CD4-positive, alpha-beta T cell treated with Interleukin-12 subunit alpha and Interleukin-12 subunit beta, for 1 hour (primary cell): ENCODE measurements at places on chromosomes 1 and 21.

DNA sequence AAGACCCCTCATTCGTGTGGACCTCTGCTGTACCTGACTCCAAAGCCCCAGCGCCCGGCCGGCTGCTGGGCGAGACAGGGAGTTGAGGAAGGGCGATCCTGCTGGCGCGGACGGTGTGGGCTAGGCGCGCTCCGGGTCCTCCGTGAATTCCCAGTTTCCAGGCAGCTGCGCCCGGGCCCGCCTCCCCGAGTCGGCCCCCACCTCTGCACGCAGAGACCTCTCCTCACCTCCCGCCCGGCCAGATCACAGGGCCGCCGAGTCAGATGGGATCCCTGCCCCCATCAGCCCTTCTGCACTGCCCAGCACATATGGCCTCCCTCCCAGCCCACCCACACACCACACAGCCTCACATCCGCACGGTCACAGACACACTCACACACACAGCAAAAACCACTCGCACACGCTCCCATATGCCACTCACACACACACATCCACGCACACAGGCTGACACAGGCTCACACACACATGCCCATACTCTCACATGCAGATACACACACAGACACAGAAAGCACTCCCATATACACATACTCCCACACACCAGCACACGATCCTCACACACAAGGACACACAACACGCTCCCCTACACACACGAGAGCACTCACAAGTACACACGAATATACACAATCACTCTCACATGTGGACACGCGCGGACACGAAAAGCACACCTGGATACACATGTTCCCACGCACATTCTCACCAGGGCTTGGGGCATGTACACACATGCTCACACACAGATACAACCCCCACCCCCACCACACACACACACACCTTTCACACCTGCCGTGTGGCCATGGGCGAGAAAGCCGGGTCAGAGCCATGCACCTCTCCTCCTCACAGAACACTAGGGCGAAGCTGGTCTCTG is 7.2 kb upstream of the GUCA2B start:
- no peak for DNase-seq

DNA sequence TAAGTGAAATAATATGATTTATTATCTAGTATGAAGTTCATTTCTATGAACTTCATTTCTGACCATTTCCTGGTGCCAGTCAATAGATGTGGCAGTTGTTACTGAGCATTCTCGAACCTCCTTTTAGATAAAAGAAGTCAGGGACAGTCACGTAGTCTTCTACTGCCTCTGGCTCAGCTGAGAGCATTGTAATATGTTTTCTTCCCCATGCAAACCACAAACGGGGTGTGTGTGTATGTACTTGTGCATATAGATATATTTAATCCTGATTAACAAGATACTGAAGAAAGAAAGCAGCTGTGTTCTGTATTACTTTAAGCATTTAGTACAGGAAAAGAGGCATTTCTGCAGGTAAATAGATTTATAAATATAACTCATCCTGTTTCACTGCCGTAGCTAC is 21.6 kb downstream of the ZNF684 start:
- DNase-seq = no peak

DNA sequence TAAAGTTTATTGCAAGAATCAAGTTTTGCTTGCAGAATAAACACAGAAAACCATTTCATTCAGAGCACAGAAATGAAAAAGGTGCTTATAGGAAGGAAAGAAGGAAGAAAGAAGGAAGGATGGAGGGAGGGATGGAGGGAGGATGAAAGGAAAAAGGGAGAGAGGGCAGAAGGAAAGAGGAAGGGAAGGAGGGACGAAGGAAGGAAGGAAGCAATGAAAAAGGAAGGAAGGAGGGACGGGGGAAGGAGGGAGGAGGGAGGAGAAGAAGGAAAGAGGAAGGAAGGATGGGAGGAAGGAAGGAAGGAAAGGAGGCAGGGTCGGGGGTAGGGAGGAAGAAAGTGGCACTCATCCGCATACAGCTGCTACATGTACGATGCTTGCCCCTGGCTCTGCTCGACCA is 104.9 kb upstream of the GCLM start:
- DNase-seq = no peak

DNA sequence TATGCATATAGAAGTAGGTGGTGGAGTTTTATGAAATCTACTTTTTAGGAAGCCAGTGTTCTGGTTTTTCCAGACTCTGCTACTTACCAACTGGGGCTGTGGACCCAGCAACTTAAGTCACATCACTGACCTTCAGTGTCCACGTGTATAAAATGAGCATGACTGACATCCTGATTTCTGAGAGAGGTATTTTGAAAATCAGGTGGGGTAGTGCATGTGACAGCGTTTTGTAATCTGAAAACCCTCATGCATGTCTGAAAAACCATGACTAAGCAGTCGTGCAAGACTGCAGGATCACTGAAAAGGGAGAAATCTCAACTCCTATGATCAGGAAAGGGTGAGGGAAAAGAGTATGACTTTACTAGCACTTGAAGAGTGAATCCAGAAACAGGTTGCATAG is 26.1 kb downstream of the CR1L start:
- no peak for DNase-seq

DNA sequence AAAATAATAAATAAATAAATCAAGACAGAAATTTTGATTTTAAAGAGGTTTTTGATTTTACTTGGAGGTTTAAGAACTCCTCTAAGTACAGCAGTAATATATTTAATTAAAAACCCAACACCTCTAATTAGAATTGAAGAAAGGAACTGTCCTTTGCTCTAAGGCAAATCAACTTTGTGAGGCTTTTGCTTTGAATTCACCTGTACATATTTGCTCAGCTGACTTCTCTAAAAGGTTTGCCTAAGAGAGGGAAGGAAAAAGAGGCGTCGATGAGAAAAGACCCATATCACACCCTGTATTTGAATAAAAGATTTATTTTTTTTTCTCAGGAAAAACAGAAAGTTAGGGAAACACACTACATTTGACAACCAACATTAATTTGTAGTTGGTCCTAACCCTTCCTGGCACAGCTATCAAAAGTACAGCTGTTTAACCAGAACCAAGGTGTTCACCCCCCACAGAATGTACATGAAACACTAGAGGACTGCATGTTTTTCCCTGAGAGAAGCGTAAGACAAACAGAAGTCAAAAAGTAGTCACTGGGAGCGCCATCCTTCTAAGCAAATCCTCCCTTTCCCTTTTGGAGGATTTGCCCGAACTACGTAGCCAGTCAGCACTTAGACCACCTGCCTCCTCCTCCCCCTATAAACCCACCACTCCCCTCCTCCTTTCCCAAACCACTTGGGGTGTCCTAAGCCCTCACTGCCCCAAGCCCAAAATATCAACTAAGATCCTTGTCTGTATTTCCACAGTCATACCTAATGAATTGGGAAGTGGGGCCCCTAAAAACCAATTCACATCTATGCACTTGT is 4.9 kb downstream of the MCL1 start:
- DNase-seq = peak; percentile 39
